ENCODE measurements at places on chromosomes 4 and X.

DNA sequence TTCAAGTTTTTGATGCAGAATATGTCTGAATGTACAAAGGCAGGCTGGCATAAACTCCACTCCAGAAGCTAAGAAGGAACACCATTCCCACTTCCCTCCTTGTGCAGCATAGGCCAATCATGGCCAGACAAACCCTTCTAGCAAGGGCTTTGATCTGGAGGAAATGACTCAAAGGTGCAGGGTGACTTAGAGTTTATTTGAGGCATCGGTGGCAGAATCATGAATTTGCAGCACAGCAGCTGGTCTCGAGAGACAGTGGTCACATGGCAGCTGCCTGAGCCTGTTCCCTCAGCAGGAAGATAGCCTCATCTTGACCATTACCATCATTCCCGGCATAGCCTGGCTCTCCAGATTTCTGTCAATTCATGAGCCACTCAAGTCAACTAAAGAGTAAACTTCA lies 154.5 kb downstream of the ATP10D start:
- no peak for DNase-seq

DNA sequence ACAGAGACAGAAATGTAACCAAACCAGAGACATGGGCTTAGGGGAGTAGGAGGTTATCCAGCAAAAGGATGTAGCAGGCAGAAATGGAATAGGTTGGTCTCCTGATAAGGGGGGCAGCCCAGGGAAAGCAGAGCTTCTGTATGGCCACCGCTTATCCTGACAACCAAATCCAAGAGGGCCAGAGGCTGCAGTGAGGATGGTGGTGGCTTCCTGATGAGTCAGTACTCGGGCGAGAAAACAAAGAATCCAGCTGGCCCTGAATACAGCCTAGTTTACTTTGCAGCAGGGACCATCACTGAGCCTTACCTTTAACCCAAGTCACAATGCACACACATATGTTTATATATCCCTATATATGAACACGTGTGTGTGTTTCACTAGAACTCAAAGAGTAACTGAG lies 129.7 kb upstream of the FTHL17 start:
- no peak for DNase-seq

- no peak for DNase-seq
Observed at GRCh38 chr4:1752284-1753041, 31.1 kb downstream of the TACC3 start.

- no peak for DNase-seq
Observed at GRCh38 chrX:105451401-105451800, 230.9 kb upstream of the TEX13A start.

DNA sequence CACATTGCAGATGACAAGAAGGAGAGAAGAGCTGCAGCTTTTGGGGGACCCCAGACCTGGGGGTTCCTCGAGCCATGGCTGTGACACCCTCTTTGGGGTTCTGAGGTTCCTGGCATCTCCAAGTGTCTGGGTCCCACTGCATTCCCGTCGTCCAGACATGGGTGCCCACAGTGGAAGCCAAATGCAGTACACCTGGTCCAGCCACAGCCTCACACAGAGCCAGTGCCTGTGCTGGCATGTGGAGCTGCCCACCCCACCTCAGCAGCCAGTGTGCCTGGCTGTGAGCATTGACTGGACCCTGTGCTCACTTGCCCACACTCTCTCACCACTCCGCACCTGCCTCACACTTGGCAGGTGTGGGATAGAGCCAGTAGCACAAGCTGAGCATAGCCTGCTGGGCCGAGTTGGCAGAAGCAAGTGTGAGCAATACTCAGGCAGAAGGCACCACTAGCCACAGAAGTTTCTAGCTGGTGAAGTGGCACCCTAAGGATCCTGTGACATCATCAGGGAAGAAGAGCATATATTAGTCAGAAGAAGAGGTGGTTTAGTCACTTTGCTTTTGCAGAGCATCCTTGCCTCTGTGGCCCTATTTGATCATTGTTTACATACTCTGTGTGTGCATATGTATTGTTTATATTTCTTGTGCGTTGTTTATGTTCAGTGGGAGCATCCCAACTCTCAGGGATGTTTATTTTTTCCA lies 65.0 kb upstream of the MAGEB2 start:
- no peak for DNase-seq

DNA sequence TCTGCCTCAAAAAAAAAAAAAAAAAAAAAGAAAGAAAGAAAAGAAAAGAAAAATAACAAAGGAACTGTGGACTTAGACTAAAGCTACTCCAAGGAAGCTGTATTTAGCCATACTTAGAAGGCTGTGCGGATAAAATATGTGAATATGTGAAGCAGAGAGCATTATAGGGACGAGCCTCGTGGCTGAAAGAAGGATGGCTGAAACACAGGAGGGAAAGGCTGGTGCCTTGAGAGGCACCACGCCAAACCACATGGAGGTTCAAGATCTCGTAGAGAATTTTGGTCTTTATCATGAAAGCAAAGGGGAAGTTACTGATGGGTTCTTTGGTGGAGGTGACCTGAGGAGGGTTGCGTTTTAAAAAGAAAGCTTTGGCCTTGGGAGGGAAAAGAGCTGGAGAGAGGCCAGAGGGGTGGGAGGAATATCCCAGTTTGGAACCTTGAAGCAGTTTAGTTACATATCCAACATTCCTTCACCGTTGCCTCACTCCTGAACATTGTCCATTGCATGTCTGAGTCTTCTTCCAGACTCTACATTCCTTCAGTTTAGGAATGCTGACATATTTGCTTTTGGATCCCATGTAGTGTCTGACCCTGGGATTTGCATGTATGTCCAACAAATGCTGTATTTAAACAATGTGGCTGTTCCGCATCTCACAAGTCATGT lies 82.5 kb downstream of the CPE start:
- no peak for DNase-seq

GRCh38 chr4:42080306-42080705 lies 72.1 kb downstream of the BEND4 start:
- no peak for DNase-seq

- DNase-seq: no peak
Observed at GRCh38 chr4:110484767-110485166, 8.8 kb downstream of the ENPEP start.

GRCh38 chr4:94965852-94966251 lies 208.1 kb downstream of the BMPR1B start:
- no peak for DNase-seq

DNA sequence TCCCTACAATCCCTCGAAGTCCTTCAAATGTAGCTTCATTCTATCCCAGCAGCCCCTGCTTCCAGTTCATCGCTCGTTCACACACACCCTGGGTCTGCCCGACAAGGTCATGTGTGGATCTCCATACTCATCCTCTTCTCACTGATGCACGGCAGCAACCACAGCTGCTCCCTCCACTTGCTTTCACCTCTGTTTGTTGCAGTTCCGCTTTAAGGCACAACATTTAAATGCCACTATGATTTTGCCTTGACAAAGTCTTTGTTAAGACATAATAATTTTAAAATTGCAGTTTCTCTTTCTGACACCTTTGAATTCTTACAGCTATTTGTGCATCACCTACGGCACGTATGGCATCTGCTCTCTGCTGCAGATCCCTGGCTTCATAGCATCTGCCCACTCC lies 1.8 kb downstream of the ODAPH start:
- DNase-seq: no peak

DNA sequence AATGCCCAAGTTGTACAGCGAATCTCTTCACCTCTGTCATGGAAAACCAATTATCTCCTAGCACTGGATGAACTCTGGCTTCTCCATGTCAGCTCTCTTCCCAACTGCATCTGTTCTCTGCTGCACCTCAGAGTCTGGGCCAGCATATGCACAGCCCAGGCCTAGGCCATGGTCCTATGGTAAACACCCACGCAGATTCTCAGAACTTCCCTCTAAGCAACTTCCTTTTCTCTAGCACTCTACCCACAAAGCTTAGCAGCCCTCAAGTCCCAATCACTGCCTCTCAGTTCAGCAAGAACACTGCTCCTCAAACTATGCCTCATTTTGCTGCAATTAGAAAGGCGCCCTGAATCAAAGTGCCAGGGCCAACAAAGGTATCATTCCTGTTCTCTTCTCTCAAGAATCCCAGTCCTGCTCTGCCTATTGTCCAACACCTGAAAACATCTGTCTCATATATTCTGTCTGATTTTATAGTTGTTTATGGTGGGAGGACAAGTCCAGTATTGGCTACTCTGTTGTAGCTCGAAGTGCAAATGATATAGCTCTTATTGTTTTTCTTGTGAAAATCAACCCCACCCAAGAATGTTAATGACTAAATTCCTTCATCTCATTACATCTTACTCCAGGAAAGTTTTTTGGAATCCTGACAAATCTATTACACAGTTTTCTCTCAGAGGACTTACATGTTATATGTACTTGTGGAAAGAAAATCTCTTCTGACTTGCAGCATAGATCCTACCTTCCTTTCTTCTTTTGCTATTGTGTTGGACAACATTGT lies 85.4 kb downstream of the DCHS2 start:
- no peak for DNase-seq

DNA sequence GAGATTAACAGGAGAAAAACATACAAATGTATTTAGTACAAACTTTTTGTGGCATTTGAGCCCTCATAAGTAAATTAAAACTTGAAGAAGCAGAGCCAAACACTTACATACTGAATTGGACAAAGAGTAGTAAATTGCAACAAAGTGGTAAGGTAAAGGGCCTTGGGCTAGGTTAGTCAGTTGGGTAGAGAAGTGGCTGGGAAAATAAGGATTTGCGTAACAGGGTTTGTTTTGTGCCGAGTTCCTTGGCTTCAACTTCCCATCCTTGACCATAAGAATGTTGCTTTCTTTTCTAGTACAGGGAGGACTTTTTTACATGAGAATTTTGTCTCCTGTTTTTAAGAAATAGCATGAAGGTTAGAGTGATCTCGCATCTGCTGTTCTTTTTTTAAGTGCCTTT lies 33.3 kb upstream of the DSPP start:
- no peak for DNase-seq

- no peak for DNase-seq
Observed at GRCh38 chr4:147717878-147718277, 14.0 kb upstream of the ARHGAP10 start.

- DNase-seq: no peak
Observed at GRCh38 chr4:161256716-161257115, 907.1 kb downstream of the FSTL5 start.

GRCh38 chrX:2224161-2224560 lies 276.6 kb downstream of the DHRSX start:
- no peak for DNase-seq

GRCh38 chr4:14583752-14584151 lies 418.5 kb upstream of the CPEB2 start:
- DNase-seq: no peak

DNA sequence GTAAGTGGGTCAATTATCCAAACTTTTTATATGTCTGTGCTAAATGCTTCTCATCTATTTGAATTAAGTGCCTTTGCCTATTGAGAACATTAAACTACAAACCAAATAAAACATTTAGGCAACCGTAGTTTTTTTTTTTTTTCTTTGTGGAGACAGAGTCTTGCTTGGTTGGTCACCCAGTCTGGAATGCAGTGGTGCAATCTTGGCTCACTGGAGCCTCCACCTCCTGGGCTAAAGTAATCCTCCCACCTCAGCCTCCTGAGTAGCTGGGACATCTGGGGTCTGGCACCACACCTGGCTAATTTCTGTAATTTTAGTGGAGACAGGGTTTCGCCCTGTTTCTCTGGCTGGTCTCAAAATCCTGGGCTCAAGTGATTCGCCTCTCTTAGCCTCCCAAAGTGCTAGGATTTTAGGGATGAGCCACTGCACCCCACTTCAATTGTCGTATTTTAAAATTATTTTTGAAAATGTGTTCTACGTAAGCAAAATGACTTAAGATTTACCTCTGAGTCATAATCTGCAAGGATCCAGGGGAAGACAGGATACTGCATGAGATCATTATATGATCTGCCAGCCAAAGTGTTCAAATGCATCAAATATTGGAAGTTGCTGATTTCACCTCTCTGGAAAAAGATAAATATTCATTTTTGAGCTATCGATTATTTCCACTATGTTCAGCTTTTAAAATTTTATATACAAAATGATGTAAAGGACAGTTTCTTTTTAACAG lies 125.6 kb downstream of the CDS1 start:
- DNase-seq: no peak

- no peak for DNase-seq
Observed at GRCh38 chr4:81023484-81023883, 7.0 kb upstream of the BMP3 start.

- no peak for DNase-seq
Observed at GRCh38 chr4:157804986-157805385, 367.8 kb downstream of the GASK1B start.

DNA sequence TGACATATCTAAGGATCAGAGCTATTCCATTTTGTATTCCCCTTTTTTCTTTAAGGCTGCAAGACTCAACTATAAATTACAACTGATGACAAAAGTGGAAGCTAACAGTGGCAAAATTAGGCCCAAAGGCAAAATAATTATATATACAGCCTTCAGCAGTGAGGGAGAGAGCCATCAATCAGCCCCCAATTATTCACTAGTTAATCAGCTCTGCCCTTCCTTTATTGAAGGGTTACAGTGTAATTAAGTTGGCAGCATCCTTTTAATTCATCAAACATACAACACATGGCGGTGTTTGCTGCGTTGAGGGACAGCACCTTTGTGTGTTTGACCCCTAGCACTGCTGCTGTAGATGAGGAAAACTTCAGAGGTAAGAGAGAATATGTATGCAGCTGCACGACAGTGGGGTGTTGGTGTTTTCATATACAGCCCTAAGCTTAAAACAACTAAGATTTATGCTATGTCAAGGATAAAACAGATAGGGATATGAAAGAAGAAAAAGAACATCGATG lies 973.9 kb upstream of the POU3F4 start:
- no peak for DNase-seq

GRCh38 chrX:12327836-12328235 lies 189.6 kb downstream of the FRMPD4 start:
- DNase-seq: no peak

- no peak for DNase-seq
Observed at GRCh38 chr4:52102587-52102986, 51.5 kb downstream of the SPATA18 start.

All from T-helper 9 cell (primary cell).